ENCODE measurements at places on chromosomes 7 and 10.

DNA sequence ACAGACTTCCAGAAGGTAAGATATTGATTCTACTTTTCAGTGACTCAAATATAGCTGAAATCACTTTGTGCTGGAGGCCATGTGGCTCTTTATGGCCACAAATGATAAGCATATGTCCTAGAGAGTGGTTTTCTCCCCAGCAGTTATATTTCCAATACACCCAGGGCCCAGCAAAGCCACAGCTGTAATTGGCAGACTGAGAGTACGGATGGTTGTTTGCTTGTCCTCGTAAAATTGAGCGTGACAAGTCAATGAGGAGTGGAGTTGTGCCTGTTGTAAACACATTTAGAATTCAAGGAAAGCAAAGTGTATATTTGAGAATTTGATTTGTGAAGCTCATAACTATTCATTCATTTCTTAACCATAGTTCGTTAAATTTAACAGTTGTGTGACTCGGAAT, 201.8 kb downstream of the LHFPL3 start:
- DNase-seq, result no peak

DNA sequence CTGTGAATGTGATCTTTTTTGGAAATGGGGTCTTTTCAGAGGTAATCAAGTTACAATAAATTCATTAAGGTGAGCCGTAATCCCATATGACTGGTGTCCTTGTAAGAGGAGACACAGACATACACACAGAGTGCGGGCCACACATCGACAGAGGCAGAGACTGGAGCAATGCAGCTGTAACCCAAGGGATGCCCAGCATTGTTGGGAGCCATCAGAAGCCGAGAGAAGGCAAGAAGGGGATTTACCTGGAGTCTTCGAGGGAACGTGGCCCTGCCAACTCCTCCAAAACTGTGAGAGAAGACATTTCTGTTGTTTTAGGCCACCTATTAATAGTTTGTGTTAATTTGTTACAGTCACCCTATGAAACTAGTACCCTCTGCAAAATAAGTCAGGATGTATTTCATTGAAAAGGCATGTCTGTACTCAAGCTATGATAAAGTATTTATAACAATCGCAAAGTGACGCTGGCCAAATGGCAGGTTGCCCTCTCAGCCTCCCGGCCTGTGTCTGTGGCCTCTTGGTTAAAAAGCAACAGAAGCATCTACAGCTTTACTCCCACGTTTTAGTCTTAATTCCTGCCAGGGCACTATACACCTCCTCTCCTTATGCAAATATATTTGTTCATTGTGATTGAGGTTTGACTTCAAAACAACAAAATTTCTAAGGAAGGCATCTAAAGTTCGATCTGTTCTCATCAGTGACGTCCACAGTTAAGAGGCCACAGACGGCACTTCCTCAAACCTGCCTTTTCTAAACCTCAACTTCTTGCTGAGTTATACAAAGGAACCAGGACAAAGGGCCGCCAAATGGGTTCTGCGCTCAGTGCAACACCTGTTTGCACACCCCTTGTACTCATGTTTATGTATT, 46.8 kb downstream of the HIPK2 start:
- no peak for DNase-seq

DNA sequence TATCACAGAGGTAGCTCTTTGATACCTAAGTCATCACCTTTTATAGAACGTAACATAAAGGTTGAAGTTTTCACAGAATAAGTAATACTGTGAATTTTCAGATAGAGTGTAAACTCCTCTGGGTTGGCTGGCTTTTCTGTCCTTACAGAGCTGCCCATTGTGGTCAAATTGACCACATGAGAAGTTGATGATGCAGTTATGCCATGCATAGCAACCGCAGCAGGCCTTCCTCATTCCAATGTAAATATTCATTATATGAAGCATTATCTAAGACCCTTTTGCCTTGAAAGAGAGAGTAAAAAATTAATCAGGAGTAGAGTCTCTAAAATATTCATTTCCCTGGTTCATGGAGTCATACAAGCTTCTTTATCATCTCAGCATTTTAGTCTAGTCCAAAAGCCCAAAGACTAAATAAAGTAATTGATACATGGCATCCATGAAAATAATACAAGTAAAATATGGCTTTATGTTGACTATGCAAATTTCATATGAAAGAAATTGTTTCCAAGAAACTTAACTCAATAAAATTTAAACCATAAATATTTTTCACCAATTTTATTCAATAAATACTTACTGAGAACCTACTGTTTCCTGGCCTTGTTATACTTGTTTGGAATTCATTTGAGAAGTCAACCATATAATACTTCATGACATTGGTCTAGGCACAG, 516.4 kb downstream of the PCDH15 start:
- DNase-seq, result no peak

DNA sequence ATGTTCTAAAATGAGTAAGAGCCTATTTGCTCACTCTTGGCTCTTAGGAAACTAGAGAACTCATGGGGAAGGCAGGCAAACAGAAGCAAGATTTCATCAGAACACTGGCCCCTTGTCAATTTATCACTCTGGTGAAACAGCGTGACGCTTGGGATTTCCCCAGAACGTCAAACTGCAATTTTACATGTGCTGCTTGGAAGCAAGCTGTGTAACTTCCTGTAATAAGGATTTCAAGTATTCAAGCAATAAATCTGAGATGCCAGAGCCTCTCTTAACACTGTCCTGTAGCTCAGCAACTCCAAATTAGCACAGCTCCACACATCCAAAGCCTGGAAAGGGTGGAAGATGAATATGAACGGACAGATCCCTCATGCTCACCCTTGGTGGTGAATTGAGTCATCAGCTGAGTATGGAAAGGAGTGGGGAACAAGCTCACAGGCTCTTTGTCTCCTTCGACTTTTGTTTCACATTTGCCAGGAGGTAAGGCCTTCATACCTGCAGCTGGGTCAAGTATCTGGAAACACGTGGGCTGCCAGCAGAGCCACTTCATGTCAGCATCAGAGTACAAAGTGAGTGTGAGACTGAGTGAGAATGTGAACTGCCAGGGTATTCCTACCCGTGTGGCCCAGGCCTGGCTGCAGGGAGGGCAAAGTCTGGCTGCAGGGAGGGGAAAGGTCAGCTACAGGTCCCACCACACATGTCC, 140.4 kb upstream of the NAMPT start:
- DNase-seq, result no peak

GRCh38 chr10:85413570-85413969, 953.0 kb downstream of the GRID1 start:
- DNase-seq, result no peak

DNA sequence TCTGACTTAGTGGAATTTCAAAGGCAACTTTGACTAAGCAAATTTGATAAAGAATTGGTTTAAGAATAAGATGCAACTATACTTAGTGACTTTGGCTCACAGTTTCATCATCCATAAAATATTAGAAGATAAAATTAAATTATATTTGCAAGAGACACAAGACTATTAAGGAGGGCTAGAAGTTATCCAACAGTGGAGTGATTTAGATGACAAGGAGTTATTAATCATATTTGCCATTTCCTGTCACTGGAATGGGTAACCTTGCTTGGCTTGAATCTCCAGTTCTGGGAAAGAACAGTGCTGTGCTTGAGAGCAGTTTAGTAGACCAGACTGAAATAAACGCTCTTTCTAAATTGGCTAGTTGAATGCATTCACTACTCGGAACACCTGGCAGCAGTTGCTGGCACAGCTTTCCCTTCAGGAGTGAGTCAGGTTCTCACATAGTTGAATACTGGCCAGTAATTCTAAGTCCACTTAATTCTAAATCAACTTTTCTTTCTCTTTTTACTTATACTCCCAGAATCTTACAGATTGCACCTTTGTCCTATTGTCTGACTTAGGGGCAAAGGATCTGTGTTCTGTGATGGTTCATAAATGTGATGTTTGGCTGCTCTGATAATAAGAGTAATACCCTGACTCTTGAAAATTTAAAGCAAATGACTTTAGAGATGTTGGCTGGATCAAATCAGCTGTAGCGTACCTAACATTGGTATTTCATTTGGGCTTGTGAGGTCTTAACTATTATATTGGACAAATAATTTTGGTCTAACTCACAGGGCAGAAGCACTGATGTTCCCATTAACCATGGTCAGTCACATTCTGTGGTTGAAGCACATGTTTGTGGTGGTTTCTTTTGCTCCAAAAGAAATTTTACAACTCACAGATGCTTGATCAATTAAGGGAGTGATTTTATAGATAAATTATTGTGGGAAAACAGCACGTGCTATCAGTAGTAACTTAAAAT, 16.6 kb downstream of the STMP1 start:
- DNase-seq, result no peak

DNA sequence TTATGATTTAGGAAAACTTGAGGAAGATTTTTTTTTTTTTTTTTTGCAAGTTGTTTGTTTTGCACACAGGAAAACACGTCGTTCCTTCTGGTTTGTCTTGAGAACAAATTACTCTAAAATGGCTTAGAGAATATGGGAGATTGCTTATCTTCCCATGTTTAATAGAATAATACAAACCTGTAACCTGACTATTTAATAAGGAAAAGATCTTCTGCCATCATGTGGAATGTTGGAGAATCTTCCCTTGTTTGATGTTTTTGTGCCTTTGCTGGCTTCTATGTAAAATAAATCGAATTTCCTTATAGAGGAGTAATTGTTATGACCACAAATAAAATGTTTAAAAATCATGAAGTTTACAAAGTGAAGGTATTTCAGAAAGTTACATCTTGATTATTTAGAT, 818.8 kb downstream of the GATA3 start:
- no peak for DNase-seq

DNA sequence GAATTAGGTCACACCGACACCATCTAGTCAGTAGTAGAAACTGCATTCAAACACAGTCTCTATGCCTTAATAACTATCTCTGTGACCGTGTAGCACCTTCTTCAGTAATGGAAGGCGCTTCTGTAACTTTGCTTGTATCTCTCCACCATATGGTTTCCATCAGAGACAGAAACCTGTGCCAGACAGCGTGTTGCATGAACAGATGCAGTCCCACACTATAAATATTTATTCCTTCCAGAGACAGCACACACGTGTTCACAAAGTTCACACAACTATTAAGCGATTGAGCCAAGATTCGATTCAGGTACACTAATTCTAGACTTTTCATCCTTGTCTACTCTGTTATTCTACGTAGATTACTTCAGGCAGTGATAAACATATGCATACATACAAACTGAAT, 873.9 kb upstream of the MBL2 start:
- no peak for DNase-seq

GRCh38 chr10:91555455-91555854, 77.4 kb downstream of the PPP1R3C start:
- DNase-seq, result no peak

- no peak for DNase-seq
These were observed 205.4 kb downstream of the IMMP2L start for GRCh38 chr7:111356941-111357340.

GRCh38 chr10:61964059-61964709, 62.7 kb downstream of the ARID5B start:
- no peak for DNase-seq
